Natural killer cell treated with Interleukin-12 subunit alpha and Interleukin-12 subunit beta and Interleukin-15 and Interleukin-18, amount 100 ng/mL, for 72 hours (primary cell): ENCODE measurements at places on chromosomes 3 and 15.

GRCh38 chr3:30263925-30264313 is 342.5 kb upstream of the TGFBR2 start:
- no peak for DNase-seq

DNA sequence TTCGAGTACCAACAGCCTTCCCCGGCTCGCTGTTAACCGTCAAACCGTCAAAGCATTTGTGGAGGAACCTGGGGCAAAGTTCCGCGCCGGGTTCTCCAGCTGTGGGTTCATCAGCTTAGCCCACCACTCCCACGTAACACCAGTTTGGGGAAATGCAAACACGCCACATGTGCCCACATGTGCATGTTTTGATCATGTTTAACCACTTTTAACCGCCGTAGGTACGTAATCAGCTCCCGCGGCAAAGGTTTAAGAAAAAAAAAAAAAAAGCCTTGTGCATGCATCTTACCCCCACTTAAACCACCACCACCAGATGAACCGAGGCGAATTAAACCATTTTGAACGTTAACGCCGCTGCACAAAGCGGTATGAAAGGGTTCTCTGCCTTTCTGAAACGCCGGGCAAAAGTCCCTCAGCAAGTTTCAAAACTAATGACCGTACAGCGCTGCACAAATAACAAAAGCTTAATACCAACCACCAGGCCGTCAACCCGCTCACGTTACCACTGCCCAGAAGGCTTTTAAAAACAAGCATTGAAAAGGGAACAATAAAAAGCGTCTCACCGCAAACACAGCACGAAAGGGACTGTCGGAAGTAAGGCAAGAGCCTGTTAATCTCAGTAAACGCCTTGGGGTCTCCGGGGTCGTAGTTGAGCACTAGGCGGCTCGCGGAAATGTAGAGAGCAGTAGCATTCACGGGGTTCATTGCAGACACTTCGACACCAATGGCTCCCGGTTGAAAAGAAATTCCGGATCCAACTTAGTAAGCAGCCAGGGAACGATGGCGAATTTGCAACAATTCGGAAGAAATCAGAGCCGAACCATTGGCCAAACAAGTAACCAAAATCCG is 1.5 kb downstream of the MSL2 start:
- DNase-seq = peak; percentile 82

- no peak for DNase-seq
These were observed 34.1 kb downstream of the MASP1 start for GRCh38 chr3:187257471-187257870.

DNA sequence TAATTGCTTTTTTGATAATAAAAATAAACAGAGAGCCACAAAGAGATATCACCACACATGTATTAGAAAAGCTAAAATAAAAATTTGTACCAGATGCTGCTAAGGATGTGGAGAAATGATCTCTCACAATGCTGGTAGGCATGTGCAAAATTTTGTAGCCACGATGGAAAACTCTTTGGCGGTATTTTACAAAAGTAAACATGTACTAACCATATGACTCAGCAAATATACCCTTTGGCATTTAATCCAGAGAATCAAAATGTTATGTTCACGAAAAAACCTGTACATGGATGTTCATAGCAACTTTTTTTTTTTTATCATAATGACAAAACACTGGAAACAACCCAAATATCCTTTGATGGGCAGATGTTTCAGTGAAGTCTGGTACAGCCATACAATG is 261.2 kb downstream of the LPP start:
- no peak for DNase-seq

DNA sequence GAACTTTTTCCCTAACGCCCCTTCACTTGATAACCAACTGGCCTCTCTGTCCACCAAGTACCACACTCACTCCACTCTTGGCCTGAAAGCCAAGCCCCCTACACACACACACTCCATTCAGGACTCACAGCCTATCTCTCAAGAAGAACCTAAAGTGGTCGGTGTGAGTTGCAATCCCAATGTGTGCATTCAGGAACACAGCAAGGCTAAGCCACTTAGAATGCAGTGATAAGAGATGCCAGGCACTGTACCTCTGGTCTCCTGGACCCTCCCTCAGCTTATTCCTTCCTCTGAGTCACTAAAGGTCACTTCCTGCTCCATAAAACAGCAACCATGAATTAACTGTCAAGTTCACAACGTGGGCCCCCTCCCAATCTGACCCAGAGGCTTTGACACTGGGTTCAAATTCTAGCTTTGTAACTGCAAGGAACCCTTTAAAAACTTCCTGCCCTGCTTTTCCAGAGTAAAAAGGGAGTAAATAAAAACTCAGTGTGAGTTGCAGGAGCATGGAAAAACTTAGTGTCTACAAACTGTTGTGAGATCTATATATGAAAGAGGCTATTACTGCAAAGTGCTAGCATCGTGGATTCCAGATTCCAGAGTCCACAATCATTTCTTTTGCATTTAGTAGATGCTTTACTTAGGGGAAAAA is 17.6 kb upstream of the KCNMB3 start:
- DNase-seq = no peak

DNA sequence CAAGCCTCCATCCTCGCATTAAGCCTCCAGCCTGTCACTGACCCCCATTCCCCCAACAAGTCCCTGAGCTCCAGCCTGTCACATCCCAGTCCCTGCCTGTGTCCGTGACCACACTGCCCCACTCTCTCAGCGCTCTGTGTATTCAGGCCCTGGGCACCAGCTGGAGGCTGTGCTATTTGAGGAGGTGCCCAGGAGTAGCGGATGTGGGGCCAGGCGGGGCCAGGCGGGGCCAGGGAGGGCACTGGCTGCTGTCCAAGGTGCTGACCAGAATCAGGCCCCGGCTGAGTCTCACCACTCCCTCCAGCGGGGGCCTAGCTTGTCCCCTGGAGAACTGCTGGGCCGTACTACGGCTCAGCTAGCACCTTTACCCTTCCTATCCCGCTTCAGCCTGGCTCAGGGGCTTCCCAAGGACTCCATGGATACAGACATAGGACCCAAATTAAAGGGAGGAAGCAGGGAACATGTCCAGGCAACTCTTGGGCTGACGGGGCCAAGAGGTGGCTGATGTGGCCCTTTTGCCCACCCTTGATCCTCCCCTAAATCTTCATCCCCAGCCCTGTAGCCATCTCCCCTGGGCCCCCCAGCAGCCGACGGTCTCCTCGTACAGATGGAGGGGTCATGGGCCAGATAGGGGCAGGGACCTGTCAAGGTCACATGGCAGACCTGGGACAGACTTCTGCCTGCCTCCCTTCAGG is 1.1 kb downstream of the HHATL start:
- DNase-seq = no peak

DNA sequence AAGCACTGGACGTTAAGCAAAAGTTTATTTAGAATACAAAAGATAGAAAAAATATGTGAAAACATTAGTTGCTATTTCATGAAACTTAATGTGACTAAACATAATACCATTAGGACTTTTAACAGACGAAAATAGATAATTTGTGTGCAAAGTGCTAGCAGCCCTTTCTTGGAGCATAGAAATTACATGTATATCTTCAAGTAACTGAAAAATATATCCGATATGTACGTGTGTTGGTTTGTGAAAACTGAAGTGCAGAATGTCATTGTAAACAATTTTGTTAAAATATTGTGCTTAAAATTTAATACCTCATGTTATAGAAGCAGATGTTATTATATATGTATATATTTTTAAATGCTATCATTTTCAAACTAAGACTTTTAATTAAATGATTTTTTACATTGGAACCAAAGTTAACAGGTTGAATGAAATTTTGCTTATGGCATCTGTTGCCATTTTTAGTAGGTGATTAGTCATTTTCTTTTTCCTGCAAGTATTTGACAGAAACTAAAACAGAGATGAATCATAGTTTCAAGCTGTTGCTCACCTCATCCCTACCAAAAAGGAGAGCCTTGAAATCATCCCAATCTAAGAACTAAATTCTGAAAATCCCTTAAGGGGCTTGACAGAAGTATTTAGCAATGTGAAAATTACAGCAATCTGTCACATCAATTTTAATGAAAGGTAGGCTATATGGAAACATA is 334.8 kb downstream of the NAALADL2 start:
- DNase-seq = no peak

DNA sequence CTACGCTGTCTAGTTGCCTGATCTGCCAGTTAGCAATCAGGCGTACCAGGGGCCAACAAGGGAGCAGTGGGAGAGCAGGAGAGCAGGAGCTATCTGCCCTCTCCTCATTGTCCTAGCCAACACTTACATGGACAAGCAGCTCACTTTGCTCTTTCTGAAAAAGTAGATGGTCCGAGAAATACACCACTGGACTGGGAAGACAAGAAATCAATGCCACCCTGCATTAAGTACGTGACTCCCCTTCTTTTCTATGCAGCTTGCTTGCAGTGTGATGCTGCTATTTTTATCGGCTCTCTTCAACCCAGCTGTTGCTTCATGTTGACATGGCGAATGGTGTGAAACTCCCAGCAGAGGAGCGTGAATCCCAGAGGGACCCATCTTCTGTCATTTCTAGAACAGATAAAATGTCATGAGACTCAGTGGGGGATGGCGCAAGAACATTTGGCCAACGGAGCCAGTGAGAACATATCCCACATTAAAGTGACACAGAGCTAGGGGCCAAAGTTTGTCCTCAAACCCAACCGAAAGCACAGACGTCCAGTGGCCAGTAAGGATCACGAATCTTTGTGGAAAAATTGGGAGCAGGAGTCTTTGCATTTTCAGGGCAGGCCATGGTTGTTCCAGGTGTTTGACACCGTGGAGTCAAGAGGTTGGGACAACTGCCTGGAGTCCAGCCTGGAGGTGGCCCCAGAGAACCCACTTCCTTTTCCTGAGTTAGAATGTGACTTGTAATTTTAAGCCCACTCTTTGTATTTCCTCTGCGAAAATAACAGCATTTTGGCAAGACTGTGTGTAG is 53.7 kb upstream of the MEF2A start:
- DNase-seq = no peak

- DNase-seq = no peak
These were observed 306.8 kb downstream of the TUSC7 start for GRCh38 chr3:117016378-117016777.

DNA sequence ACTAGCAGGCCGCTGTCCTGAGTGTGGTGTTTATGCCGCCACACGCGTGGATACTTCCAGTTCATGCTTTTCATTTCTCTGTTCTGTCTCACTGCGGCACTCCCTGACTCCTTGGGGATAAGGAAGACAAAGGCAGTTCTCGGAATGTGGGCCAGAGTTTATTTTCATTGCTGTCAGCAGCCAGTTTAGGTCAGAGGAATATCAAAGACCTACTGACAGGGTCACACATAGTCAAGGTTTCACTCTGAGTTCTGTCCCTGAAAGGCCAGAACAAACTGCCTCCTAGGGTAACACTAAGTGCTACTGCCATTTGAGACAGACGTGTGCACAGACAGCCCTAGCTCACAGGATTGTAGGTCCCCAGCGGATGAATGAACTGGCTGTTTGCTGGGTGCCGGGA is 27.3 kb upstream of the SPTBN5 start:
- no peak for DNase-seq

- DNase-seq = no peak
These were observed 148.1 kb downstream of the EEFSEC start for GRCh38 chr3:128301186-128302023.

DNA sequence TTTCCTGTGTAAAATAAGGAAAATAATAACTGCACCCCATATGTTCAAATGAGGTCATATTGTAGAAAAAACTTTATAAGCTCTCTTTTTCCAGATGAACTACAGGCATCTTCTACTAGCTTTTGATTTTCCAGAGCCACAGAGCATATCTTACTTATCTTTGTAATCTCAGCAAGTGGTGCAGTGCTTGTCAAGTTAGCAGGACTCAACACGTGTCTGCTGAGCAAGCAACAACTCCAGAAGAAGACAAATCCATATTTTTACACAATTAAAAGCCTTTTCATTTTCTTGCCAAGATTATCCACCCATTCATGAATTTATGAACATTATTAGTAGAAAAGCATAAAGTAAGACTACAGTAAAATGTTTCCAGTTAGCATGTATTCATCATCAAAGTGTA is 14.4 kb upstream of the TSC22D2 start:
- no peak for DNase-seq

GRCh38 chr3:39378088-39378487 is 5.1 kb upstream of the SLC25A38 start:
- no peak for DNase-seq

GRCh38 chr3:56005196-56005805 is 463.0 kb downstream of the ERC2 start:
- DNase-seq = no peak

- DNase-seq = no peak
These were observed 57.2 kb downstream of the USP13 start for GRCh38 chr3:179710079-179710478.

DNA sequence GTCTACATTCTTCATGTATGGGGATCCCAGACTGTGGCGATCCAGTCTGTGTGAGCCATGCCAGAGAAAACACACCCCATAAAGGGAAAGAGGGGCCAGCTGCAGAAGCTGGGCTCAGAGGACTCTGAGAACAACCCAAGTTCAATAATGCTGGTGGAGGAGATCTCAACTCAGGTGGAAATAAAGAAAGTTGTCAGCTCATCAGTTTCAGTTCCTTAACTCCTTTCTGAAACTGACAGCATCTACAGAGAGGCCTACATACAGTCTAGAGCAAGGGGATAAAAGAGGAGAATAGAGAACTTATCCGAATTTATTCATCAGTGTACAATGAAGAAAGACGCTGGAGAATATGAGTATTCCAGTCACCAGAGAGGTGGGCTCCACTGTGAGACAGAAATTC is 77.0 kb downstream of the NTRK3 start:
- no peak for DNase-seq

GRCh38 chr3:143831208-143831607 is 17.1 kb downstream of the SLC9A9 start:
- DNase-seq = no peak

DNA sequence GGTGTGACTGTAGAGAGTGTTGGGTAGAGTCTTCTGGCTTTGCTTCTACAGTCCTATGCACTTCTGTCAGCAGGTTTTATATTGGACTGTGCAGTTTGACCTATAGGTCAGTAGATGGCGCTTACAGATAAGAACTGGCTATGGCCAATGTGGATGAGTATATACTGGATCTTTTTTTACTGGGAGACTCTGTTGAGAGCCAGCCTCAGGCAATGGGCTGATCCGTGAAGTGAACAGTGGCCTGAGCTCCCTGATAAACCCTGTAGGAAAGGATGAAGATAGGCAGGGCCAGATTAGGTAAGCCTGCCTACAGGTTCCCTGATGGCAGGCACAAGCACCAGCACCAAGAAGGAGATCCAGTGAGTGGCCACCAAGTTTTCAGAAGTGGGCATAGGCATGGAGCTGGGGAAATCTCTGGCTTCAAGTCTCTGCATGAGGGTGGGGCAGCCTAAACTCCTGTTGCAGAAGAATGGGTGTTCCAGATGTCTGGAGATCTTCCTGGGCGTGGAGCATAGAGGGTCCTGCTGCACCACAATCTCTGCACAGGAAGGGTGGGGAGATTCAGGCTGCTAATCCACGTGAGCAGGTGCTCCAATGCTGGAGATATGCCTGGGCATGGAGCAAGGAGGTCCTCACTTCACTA is 326.0 kb upstream of the SGO1 start:
- no peak for DNase-seq

- no peak for DNase-seq
These were observed 12.8 kb downstream of the HRG start for GRCh38 chr3:186678604-186679003.

- no peak for DNase-seq
These were observed 59.8 kb upstream of the PSMD6 start for GRCh38 chr3:64082961-64083541.

- no peak for DNase-seq
These were observed 70.1 kb downstream of the UQCC5 start for GRCh38 chr3:52606373-52607085.
